ENCODE measurements at places on chromosomes 3 and 15.

GRCh38 chr15:40623361-40623760 lies 29.3 kb downstream of the KNL1 start:
- no peak for DNase-seq

DNA sequence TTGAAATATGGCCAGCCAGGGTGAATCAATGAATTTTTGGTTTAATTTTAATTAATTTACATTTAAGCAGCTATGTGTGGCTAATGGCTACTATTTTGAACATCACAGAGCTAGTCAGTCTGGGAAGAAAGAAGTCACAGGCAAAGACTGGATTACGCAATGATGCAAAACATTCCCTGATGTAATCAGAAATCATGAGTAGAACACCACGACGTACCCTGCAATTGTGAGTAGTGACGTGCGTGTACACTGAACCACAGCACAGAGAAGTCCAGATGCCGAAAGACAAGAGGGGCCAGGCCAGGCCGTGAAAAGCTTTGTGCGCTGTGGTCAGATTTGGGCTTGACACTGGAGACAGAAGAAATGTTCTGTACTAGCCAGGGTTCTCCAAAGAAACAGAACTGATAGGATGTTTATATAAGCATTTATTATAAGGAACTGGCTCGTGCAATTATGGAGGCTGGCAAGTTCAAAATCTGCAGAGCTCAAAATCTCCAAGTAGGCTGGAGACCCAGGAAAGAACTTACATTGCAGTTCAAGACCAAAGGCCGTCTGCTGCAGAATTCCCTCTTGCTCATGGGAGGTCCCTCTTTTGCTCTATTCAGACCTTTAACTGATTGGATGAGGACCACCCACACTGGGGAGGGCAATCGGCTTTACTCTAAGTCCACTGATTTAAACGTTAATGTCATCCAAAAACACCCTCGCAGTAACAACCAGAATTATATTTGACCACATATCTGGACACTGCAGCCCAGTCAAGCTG lies 44.6 kb downstream of the SH3BP5 start:
- peak; percentile 67 for DNase-seq

DNA sequence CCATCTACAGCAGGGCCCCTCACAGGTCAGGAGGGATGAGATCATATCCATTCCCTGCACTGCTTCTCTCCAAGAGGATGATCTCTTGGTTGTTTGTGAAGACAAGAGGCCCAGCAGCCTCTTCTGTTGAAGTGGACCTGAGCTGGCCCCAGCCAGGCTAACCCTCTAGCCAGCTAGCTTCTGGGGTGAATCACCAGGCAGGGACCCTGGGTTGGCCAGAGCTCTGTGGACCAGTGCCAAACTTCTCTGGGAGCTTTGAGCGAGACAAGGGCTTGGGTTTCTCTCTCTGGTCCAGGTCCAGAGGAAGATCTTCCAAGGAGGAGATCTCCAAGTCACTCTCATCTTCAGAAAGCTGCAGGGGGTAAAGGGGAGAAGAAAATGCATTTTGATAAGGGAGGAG lies 52.7 kb downstream of the CLDN18 start:
- no peak for DNase-seq

GRCh38 chr3:108219336-108219735 lies 2.9 kb downstream of the IFT57 start:
- DNase-seq = no peak

GRCh38 chr3:110456001-110456400 lies 615.6 kb upstream of the NECTIN3 start:
- no peak for DNase-seq

DNA sequence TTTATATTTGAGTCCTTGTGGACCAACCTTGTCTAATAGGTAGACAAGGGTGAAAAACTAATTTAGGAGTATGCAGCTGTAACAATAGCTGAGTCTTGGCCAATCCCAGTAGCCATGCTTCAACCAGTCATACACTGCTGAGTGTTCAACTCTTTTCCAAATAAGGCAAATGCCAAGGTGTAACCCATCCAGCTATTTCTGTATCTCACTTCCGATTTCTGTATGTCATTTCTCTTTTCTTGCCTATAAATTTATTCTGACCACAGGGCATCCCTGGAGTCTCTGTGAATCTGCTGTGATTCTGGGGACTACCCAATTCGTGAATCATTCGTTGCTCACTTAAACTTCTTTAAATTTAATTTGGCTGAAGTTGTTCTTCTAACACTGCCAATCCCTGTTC lies 93.2 kb downstream of the MAGI1 start:
- no peak for DNase-seq

- DNase-seq = no peak
Measured at GRCh38 chr3:62823461-62824050, 51.7 kb downstream of the CADPS start.

DNA sequence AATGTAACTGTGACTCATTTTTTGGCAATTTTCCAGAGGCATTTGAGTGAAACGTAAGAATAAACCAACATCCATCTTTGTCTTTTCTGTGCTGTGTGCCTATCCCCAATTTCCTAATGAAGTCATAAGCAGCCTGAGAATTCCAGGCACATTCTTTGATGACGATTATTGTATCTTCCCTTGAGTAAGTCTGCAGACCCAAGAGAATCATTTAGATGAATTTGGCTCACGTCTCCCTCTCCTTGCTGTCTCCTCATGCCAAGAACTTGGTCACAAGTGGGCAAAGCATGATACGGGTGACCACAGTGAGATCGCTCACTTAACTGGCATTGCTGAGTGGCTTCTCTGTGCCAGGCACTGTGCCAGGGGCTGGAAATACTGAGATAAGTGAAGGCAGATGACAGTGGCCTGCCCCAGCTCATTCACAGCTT lies 384.5 kb upstream of the IL12A start:
- DNase-seq = peak; percentile 47

DNA sequence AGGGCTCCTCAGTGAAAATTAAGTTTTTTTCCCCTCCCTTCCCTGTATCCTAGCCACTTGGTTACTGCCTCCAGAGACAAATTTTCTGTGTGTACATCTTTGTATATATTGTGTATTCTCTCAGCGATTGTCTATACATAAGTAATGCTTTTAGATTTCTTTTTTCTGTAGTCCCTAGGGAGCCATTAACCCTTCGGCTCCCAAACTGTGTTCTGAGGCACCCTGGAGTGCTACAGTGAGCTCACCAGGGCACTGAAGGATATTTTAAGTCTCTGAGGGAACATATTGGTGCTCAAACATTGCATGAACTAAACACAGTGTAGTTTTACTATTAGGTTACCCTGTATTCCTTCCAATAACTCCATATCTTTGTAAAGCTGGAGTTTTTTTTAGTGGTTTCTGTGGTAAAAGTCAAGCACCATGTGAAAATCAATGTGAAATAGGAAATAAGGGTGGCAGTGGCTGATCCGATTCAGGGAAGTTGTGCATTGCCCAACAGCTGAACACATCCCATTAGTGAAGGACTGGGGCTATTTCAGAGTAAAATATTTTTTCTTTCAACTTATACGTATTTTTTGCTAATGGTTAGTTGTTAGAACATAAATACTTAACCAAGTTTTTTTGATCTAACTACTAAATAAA lies 43.0 kb downstream of the USP13 start:
- DNase-seq = no peak

DNA sequence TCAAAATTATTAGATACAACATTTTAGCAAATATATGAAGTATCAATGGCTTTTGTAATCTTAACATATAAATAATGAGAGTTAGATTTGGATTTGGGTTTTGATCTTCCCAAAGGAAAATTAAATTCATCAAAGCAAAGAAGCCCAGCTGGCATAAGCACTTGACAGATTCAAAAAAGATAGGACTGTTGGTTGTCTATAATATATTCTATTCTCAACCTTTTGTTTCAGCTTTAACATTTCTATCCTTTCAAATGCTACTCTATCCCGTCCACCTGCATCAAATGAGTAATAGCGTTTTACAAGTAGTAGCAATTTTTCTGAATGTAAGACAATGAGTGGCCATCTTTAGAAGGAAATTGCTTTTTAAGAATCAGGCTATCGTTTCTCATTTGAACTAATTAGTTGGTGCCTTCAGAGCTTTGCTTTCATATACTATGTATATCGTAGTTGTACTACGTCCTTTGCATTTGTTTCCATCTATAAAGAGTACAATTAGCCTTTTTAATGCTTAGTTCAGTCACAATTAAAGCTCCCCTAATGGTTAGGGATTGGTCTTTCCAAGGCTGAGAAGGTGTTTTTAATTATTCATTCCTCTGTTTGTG lies 278.0 kb downstream of the UBE2E2 start:
- DNase-seq = no peak

- DNase-seq = no peak
Measured at GRCh38 chr3:15347063-15347736, 14.8 kb upstream of the SH3BP5 start.

- no peak for DNase-seq
Measured at GRCh38 chr15:84872009-84872910, 12.2 kb upstream of the SLC28A1 start.

GRCh38 chr3:171066206-171066605 lies 39.7 kb upstream of the SLC2A2 start:
- DNase-seq = no peak
